Right atrium auricular region (tissue), 2 donors: ENCODE measurements at places on chromosomes 1 and 21.

- DNase-seq, result no peak
- H3K27me3 ChIP-seq, result no peaks in the 10 kb centered on the region
- H3K4me3 ChIP-seq, result no peak overlapping the region
- H3K36me3 ChIP-seq, result no peaks in the 10 kb centered on the region
- peak overlapping the region; percentile 42 for H3K27ac ChIP-seq
Observed at GRCh38 chr1:8663915-8664329, 153.5 kb downstream of the RERE start.

GRCh38 chr1:80994934-80995333 lies 805.8 kb upstream of the ADGRL2 start:
- no peaks in the 10 kb centered on the region for H3K4me1 ChIP-seq
- H3K27ac ChIP-seq, result no peak overlapping the region
- DNase-seq, result no peak
- H3K4me3 ChIP-seq, result no peak overlapping the region

GRCh38 chr1:48725341-48726046 lies 51.2 kb downstream of the BEND5 start:
- H3K4me3 ChIP-seq, result no peak overlapping the region
- no peak overlapping the region for H3K27ac ChIP-seq

DNA sequence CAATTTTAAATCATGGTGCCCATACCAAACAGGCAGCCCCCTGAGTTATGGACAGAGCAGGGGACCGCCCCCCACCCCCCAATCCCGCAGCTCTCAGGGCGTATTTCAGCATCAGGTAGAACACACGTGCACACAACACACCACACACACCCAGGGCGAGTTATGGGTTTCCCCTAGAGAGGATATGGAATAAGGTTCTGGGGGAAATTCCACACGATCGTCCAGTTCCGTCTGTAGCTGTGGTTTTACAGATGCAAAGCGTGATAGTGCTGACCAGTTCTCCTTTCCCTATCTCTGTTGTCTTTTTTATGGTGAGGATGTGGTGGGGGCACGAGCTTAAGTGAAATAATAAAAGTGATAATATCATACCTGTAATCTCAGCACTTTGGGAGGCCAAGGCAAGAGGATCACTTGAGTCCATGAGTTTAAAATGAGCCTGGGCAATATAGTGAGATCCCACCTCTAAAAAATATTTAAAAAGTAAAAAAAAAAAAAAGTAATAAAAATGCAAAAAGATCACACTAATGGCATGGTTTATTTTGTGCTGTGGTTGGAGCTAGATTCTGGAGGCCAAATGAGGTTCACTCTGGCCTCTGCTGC lies 25.1 kb downstream of the C2CD2 start:
- DNase-seq, result no peak
- peak overlapping the region; percentile 78 for H3K27ac ChIP-seq
- no peaks in the 10 kb centered on the region for H3K27me3 ChIP-seq
- H3K4me1 ChIP-seq, result no peaks in the 10 kb centered on the region
- no peaks in the 10 kb centered on the region for H3K36me3 ChIP-seq
- H3K4me3 ChIP-seq, result no peak overlapping the region

DNA sequence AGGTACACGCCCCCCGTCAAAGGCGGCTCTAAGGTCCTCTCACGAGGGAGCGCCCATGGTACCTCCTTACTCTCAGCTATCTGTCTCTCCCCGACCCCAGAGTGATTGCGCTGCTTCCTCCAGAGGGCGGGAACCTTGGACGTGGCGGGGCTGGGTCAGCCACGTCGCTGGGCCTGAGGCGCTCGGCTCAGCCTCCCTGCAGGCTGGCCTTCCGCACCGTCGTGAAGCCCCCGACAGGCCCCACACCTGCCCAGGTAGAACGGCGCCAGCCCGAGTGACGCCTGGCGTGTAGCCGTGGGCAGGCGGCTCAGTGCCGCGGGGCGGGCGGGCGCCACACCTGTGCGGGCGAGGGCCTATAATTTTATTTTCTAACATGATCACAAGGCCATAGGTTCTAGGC lies 122.2 kb upstream of the BEND5 start:
- no peak overlapping the region for H3K27ac ChIP-seq
- H3K4me3 ChIP-seq, result no peak overlapping the region
- no peaks in the 10 kb centered on the region for H3K27me3 ChIP-seq
- H3K36me3 ChIP-seq, result no peaks in the 10 kb centered on the region
- H3K4me1 ChIP-seq, result no peaks in the 10 kb centered on the region
- DNase-seq, result no peak

- no peaks in the 10 kb centered on the region for H3K4me1 ChIP-seq
- H3K4me3 ChIP-seq, result peak overlapping the region; percentile 94
- no peak for DNase-seq
- H3K27me3 ChIP-seq, result no peaks in the 10 kb centered on the region
Observed at GRCh38 chr1:2587071-2587859, 688 bp downstream of the PRXL2B start.

GRCh38 chr1:203040513-203041275 lies 14.4 kb downstream of the PPFIA4 start:
- no peaks in the 10 kb centered on the region for H3K27me3 ChIP-seq
- H3K4me3 ChIP-seq, result no peak overlapping the region
- H3K36me3 ChIP-seq, result no peaks in the 10 kb centered on the region
- H3K4me1 ChIP-seq, result no peaks in the 10 kb centered on the region
- no peak for DNase-seq
- peak overlapping the region; percentile 65 for H3K27ac ChIP-seq

- H3K4me3 ChIP-seq, result no peak overlapping the region
- H3K27me3 ChIP-seq, result no peaks in the 10 kb centered on the region
- no peaks in the 10 kb centered on the region for H3K36me3 ChIP-seq
- no peaks in the 10 kb centered on the region for H3K4me1 ChIP-seq
- no peak for DNase-seq
- no peak overlapping the region for H3K27ac ChIP-seq
Observed at GRCh38 chr1:157490467-157491165, 61.7 kb downstream of the FCRL5 start.

DNA sequence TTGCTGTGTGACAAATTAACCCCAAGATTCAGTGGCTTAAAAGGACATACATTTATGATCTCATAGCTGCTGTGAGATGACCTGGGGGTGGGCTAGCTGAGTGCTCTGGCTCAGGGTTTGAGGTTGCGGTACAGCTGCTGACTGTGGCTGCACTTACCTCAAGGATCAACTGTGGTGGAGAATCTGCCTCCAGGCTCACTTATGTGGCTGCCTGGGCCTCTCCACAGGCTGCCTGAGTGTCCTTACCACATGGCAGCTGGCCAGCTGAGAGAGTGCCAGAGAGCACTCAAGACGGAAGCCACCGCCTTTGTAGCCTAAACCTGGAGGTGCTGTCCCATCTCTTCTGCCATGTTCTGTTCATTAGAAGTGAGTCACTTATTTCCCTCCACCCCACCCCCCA lies 5.7 kb downstream of the LRRC71 start:
- no peak overlapping the region for H3K27ac ChIP-seq
- peaks cover 22% of the 10 kb centered on the region for H3K27me3 ChIP-seq
- peaks cover 25% of the 10 kb centered on the region for H3K4me1 ChIP-seq
- no peak for DNase-seq

DNA sequence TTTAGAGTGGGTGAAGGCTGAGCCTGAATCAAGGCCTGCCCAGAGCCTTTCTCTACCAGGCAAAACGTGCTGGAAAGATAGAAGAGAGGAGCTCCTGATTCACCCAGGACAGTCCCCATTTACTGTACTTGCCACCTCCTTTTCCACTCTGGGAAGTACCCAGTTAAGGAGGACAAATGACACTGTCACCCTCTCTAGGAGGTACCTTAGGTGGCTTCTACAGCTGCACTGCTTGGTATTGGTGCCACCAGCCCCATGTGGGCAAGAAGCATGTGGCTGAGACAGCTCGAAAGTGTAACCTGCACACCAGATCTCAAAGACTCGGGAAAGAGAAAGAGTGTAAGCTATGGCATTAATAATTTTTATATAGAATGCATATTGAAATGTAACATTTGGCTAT lies 42.3 kb downstream of the RUNX1 start:
- no peaks in the 10 kb centered on the region for H3K4me1 ChIP-seq
- H3K4me3 ChIP-seq, result no peak overlapping the region
- no peak overlapping the region for H3K27ac ChIP-seq
- no peak for DNase-seq

DNA sequence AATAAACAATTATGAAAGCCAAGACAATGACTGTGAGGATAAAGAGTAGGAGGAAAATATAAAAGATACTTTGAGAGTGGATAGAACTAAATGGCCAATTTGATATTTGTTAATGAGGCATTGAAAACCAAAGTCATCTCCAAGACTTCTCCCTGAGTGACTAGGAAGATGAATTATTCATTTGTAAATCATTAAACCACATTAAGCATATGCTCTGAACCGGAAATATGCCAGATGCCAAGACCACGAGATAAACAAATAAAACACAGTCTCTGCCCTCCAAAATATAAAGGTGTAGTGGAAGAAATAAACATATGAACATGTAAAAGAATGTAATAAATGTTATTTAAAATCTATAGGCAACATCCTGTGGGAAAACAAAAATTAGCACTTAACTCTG lies 78.8 kb downstream of the MRPL39 start:
- H3K27ac ChIP-seq, result no peak overlapping the region
- H3K4me1 ChIP-seq, result no peaks in the 10 kb centered on the region
- H3K4me3 ChIP-seq, result no peak overlapping the region
- H3K36me3 ChIP-seq, result no peaks in the 10 kb centered on the region
- no peaks in the 10 kb centered on the region for H3K27me3 ChIP-seq

DNA sequence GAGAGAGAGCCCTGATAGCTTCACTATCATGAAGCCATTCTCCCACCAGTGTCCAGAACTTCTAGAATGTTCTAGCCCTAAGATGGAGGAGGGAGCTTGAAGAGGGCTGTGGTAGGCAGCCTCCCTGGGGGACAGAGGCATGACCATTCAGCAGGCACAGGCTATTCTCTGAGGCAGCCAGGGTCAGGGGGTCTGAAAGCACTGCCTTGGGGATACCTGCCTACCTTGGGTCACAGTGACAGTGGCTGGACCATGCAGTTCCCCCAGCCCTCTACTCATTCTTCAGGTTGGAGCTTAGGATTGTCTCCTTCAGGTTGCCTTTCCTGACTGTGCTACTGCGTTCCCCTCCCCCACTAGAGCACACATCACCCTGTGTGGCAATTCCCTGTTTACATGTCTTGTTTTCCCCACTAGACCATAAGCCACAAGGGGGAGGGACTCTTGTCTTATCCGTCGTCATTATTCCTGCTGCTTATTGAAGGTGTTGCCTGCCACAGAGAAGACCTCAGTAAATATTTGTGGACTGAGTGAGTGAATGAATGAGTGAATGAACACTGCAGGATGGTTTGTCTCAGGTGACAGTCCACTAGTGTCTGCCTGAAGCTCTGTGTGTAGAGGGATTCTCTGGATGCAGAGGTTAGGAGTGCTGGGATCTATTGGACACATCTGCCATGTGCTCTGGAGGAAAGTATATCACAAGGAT lies 5.2 kb downstream of the ZDHHC18 start:
- DNase-seq, result no peak
- no peak overlapping the region for H3K27ac ChIP-seq
- H3K4me3 ChIP-seq, result no peak overlapping the region
- no peaks in the 10 kb centered on the region for H3K27me3 ChIP-seq

- peaks cover 50% of the 10 kb centered on the region for H3K4me1 ChIP-seq
- peaks cover 73% of the 10 kb centered on the region for H3K27me3 ChIP-seq
- no peak overlapping the region for H3K4me3 ChIP-seq
- H3K27ac ChIP-seq, result no peak overlapping the region
- DNase-seq, result no peak
Observed at GRCh38 chr1:90728502-90729287, 11.6 kb upstream of the BARHL2 start.

GRCh38 chr1:245116751-245117150 lies 38.0 kb upstream of the KIF26B start:
- no peak overlapping the region for H3K27ac ChIP-seq
- H3K36me3 ChIP-seq, result no peaks in the 10 kb centered on the region
- DNase-seq, result no peak
- H3K4me3 ChIP-seq, result no peak overlapping the region
- H3K27me3 ChIP-seq, result no peaks in the 10 kb centered on the region

- no peaks in the 10 kb centered on the region for H3K27me3 ChIP-seq
- DNase-seq, result no peak
- H3K36me3 ChIP-seq, result no peaks in the 10 kb centered on the region
- H3K27ac ChIP-seq, result peak overlapping the region; percentile 93
- peak overlapping the region; percentile 75 for H3K4me3 ChIP-seq
Observed at GRCh38 chr21:39444421-39445180, 977 bp downstream of the LCA5L start.

GRCh38 chr1:57281324-57281723 lies 142.5 kb downstream of the DAB1 start:
- H3K4me3 ChIP-seq, result no peak overlapping the region
- no peak for DNase-seq
- H3K27ac ChIP-seq, result no peak overlapping the region
- H3K27me3 ChIP-seq, result no peaks in the 10 kb centered on the region

GRCh38 chr1:159936273-159936904 lies 9.0 kb downstream of the IGSF9 start:
- DNase-seq, result peak; percentile 79
- H3K36me3 ChIP-seq, result no peaks in the 10 kb centered on the region
- no peaks in the 10 kb centered on the region for H3K27me3 ChIP-seq
- H3K27ac ChIP-seq, result no peak overlapping the region

DNA sequence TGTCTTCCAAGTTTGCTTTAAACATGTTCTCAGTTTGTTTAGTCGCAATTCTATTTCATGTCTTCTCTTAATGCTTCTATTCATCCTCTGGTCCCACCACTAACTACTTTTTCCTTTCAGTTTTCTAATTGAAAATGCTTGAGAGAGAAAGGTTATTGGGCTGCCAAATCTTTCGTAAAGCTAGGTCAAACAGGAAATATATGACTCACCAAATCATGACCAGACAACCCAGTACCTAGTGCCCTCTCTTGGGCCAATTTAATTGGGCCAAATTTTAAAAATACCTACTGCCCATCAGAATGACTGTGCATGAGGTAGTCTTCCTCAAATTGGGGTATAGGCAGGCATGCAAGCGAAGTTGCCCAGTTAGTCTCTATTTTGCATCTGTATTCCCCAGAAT lies 295.4 kb upstream of the PBX1 start:
- H3K4me1 ChIP-seq, result no peaks in the 10 kb centered on the region
- DNase-seq, result no peak
- no peak overlapping the region for H3K4me3 ChIP-seq
- no peak overlapping the region for H3K27ac ChIP-seq

DNA sequence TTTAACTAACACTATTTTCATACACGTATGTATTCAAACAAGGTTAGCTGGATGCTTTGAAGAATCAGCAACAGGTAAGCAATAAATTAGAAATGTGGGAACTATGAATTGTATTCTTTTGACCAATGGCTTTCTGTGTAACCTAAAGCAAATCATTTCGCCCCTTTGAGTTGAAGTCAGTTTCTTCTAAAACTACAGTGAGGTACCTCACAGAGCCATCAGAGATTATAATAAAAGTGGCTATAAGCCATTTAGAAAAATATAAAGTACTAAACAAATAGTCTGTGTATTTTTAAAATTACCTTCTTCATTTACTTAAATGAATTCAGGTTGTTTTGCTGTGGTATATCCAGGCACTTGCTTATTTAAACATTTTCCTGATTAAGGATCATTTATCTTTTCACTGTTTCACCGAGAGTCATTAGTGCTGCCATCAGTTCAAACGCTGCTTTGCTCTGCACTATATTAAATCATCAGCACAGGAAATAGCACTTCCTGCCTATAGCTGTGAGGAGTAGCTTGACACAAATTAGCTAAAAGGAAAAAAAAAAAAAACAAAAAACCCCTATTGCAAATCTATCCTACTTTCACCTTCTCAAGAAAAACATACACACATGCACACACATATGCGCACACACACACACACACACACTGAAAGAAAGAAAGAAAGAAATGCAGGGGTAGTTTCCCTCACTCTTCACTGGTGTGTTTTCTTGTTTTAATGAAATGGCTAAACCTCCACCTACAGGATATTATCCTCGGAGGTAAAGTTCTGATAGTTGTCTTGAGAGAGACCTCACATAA lies 39.8 kb upstream of the C1orf105 start:
- H3K4me3 ChIP-seq, result no peak overlapping the region
- no peak overlapping the region for H3K27ac ChIP-seq
- no peak for DNase-seq
